ENCODE measurements at places on chromosomes 5 and 9.

- DNase-seq: no peak
Observed at GRCh38 chr9:137064880-137065164, 5.5 kb downstream of the SAPCD2 start.

DNA sequence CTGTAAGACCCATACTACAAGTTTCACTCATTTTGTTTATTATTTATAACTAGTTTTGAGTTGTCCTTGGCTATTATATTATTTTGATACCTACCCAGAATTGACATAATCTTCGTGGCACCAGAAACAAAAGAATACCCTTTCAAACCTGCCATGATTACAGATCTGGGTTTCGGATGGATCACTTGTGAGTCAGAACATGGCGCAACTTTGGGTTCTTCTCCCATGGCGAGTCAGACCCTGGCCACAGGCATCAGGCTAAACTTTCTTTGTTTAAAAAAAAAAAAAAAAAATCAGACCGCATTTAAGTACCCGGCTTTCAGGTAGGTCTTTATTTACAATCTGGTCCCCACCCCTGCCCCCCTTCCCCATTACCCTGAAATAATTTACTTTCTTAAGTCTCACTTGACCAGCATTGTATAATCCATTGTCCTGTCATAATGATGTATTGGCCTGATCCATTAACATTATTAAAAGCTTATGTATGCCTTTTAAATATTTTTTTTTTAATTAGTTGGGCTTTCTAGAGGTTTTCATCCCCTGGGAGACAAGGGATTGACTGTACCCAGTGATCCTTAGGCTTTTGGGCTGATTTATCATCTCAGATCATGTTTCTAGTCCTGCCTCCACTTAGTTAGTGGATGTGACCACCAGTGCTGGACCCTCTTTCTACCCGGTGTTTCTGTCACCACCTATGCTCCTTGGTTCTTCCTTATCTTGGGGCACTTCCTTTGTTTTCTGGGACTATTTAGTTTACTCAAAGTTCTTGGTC is 43.9 kb downstream of the F2RL2 start:
- no peak for DNase-seq

GRCh38 chr9:84620338-84620737 is 49.2 kb upstream of the NTRK2 start:
- no peak for DNase-seq

GRCh38 chr5:91849069-91849468 is 466.0 kb upstream of the ARRDC3 start:
- DNase-seq: no peak

DNA sequence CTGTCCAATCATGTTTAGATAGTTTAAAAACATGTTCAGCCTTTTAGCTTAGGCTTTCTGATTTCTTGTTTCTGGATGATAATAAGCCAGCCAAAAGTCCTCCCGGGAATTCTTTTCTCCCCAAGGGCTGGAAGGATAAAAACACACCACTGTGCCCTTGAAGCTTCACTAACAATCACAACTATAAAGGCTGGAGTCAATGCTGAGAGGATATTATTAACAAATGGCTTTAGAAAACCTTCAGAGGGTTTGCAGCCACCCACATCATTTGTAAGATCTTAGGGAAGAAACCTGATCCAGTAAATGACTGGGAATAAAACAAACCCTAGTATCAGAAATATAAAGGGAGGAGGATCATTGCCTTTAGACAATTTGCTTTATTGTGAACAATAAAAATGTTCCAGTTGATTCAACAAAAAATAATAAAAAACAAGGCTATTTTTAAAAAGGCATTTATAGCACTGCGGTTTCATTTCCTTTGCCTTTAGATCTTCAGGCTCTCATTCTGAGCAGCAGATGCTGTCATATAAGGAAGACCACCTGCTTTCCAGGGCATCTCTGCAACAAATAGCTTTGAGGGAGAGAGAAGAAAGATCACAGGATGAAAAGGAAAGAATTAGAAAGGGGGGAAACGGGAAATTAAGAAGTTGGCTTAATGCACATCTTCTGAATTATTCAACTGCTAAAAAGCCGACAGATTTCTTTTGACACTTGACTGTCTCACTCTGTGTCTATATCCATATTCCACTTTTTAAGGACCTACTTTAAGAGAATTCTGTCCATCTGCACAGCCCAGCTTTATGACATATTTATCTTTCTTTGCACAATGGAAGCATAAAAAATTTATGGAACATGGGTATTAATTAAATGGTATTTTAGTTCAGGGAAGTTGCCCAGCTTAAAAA is 277.2 kb upstream of the SLC24A2 start:
- no peak for DNase-seq

GRCh38 chr5:136014049-136015002 is 14.5 kb upstream of the TGFBI start:
- DNase-seq: no peak

DNA sequence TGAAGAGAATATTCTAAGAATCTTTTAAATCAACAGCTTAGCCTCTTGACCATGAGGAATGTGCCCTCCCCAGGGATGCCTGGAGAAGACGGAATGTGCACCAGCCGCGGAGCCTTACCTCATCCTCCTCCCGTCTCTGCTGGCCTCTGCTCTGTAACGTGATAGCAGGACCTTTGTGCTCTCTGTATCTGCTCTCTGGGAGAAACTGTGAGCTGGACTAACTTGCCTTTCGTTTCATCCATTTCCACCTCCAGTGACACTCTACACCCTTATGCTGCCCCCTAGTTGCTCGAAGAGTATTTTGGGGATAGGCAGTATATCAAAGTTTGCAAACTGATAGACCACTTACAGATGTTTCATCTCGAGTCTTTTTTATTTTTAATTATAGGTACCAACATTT is 141.4 kb downstream of the NPR3 start:
- no peak for DNase-seq

GRCh38 chr5:3605298-3606010 is 9.8 kb downstream of the IRX1 start:
- no peak for DNase-seq

GRCh38 chr9:113506090-113506589 is 42.6 kb downstream of the RGS3 start:
- no peak for DNase-seq

- no peak for DNase-seq
Observed at GRCh38 chr9:122367065-122367464, 3.8 kb upstream of the PTGS1 start.

GRCh38 chr5:150350524-150351344 is 6.8 kb upstream of the TCOF1 start:
- peak; percentile 36 for DNase-seq

DNA sequence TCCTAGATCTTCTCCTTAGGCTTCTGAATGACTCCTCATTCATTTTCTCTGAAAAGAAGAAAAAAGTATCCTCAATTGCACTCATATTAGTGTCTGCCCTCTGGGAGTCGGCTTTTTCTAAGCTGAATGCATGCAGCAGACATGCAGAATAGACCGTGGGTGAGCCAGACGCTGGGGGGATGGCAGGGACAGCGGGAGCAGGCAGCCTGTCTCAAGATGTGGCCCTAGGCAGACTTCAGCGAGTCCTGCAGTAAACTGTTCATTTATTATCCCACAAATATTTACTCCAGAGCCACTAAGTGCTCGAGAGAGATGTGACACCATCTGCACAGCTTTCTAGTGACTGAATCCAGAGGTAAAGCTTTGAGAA is 164.9 kb upstream of the RAI14 start:
- DNase-seq: no peak

GRCh38 chr9:85062385-85063022 is 393.0 kb downstream of the NTRK2 start:
- no peak for DNase-seq

GRCh38 chr5:108797396-108797795 is 49.7 kb downstream of the FER start:
- no peak for DNase-seq

DNA sequence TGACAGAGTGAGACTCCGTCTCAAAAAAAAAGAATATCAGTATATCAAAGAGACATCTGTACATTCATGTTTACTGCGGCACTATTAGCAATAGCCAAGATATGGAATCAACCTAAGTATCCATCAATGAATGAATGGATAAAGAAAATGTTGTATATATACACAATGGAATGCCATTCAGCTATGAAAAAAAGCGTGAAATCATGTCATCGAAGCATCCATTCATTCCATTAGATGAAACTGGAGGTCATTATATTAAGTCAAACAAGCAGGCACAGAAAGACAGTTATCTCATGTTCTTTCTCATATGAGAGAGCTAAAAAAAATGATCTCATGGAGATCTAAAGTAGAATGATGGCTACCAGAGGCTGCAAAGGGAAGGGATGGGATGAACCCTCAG is 180.9 kb upstream of the TLX3 start:
- no peak for DNase-seq

- no peak for DNase-seq
Observed at GRCh38 chr5:132262882-132263547, 5.5 kb downstream of the PDLIM4 start.

DNA sequence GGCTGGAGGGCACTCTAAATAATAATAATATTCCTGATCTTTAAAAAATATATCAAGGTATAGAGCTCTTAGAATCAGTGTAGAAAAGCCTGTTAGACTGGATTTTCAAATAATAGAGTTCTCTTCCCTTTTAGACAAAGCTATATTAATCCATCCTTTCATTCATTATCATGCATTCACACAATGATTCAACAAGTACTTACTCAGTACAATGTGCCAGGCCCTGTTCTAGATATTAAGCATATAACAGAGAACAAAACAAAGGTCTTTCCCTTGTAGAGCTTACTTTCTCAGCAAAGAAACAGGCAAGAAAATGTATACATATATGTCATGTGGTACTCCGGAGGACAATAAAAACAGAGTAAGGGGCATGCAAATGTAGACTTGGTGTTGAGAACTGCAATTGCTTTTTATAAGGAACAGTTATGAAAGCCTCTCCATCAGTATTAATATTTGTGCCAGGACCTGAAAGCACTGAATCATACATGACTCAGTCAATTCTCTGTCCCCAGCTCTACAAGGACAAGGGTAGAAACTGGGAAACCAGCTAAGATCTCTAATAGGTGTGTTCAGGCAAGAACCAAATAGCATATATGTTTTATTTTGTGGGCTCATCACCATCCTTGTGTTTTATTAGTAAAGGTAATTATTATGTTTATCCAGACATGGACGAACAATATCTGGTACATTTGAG is 72.2 kb downstream of the PIP5K1B start:
- no peak for DNase-seq

- no peak for DNase-seq
Observed at GRCh38 chr5:103657301-103657700, 94.7 kb upstream of the NUDT12 start.

- no peak for DNase-seq
Observed at GRCh38 chr9:70031141-70031545, 12.5 kb upstream of the MAMDC2 start.

- DNase-seq: no peak
Observed at GRCh38 chr5:132873119-132873929, at the start of gene LEAP2. Gene LEAP2, plus strand, starts transcription at chr5:132873668. Its CDS starts 27 bp downstream, at chr5:132873695.

- peak; percentile 73 for DNase-seq
Observed at GRCh38 chr9:109894921-109895758, 115.1 kb downstream of the PALM2AKAP2 start.

- no peak for DNase-seq
Observed at GRCh38 chr9:71755869-71756268, 12.4 kb downstream of the CEMIP2 start.

All from stimulated activated CD4-positive, alpha-beta T cell treated with anti-CD3 and anti-CD28 coated beads, Interleukin-12 subunit alpha, Interleukin-12 subunit beta, amount 100 ng/mL, for 48 hours (primary cell).